ENCODE measurements at places on chromosomes 7 and 10.

DNA sequence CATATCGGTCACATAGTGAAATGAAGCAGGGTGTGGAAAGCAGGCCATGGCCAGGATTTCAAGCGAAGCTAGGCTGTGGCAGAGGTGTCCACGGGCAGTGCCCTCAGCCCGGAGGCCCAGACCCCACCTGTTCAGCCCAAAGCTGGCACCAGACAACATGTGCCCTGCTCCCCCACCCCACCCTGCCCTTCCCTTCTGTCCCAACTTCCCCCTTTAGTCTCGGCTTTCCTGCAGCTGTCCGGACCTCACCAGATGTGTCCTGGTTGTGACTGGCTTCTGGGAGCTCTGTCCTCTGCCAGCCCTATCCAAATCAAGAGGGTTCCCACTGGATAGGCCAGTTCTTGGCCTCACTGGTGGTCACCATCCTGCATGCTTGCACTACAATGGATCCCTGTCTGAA lies 37.3 kb downstream of the ADAM12 start:
- H3K27ac ChIP-seq: no peak overlapping the region
- no peak for DNase-seq
- no peak overlapping the region for H3K4me3 ChIP-seq
- no peaks in the 10 kb centered on the region for H3K27me3 ChIP-seq

DNA sequence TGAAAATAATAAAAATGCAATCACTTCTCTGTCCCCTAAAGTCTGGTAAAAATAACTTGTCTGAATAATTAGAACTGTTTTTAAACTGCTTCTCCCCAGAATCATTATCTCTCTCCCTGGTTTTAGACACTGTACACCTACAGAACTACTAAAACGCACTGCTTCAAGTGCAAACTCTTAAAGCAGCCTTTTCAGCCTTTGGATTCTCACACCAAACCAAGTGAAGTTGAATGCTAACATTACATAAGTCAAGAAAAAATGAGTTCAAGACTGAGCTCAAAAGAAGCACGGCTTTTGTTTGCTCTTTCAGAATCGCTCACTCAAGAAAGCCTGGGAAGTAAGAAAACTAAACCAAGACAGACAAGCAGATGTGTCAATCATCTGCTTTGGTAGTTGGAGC lies 188.8 kb downstream of the LSM5 start:
- H3K4me1 ChIP-seq: no peaks in the 10 kb centered on the region
- H3K27me3 ChIP-seq: peaks cover 23% of the 10 kb centered on the region
- no peak overlapping the region for H3K4me3 ChIP-seq
- no peak for DNase-seq
- H3K27ac ChIP-seq: no peak overlapping the region

DNA sequence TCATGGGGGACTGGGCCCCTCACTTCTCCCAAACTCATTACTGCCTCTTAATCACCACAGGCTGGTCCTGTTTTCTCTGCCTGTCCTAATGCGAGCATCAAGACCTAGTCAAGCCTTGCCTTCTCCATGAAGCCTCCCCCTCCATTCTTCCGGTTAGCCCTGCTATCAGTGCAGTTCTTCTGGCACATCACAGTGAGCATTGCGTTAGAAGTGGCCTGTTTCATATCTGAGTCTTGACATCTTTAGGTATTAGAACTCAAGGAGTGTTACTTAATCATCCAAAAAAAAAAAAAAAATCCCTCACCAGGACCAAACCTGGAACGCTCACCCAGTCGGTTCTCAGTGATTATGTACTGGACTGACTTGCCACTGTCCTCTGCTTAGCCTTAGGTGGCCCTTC lies 17.4 kb downstream of the SNX10 start:
- no peaks in the 10 kb centered on the region for H3K36me3 ChIP-seq
- no peak overlapping the region for H3K27ac ChIP-seq
- no peaks in the 10 kb centered on the region for H3K4me1 ChIP-seq
- DNase-seq: no peak

DNA sequence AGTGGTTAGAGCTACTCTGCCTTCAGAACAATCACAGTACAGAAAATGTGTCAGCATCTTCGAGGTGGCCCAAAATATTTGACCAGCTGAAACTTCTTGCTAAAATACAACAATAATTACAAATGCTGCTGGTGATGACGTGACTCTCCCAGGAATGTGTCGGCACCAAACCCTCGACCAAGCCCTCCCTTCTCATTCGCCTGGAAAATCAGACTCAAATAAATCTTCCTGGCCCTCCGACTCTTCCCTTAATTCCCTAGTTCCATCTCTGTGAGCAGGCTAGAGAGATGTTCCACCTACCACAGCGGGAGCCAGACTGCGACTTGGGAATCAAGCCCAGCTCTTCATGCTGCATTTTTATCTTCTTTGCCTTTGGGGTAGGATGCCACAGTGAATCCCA lies 4.1 kb downstream of the PRSS2 start:
- no peak overlapping the region for H3K27ac ChIP-seq
- no peaks in the 10 kb centered on the region for H3K27me3 ChIP-seq
- H3K4me1 ChIP-seq: no peaks in the 10 kb centered on the region

GRCh38 chr10:52050429-52051047 lies 263.5 kb upstream of the DKK1 start:
- H3K4me3 ChIP-seq: no peak overlapping the region
- no peaks in the 10 kb centered on the region for H3K36me3 ChIP-seq
- DNase-seq: no peak
- H3K4me1 ChIP-seq: peaks cover 16% of the 10 kb centered on the region
- no peak overlapping the region for H3K27ac ChIP-seq
- H3K27me3 ChIP-seq: no peaks in the 10 kb centered on the region

GRCh38 chr10:129758207-129759021 lies 205.7 kb downstream of the EBF3 start:
- H3K36me3 ChIP-seq: no peaks in the 10 kb centered on the region
- no peak for DNase-seq
- H3K4me1 ChIP-seq: peaks cover 12% of the 10 kb centered on the region
- H3K27me3 ChIP-seq: no peaks in the 10 kb centered on the region
- H3K27ac ChIP-seq: no peak overlapping the region
- H3K4me3 ChIP-seq: no peak overlapping the region

- peaks cover 61% of the 10 kb centered on the region for H3K4me1 ChIP-seq
- H3K4me3 ChIP-seq: no peak overlapping the region
- DNase-seq: peak; percentile 62
- H3K27me3 ChIP-seq: no peaks in the 10 kb centered on the region
- no peaks in the 10 kb centered on the region for H3K36me3 ChIP-seq
- H3K27ac ChIP-seq: peak overlapping the region; percentile 73
Observed at GRCh38 chr10:70481831-70482530, 3.4 kb downstream of the PALD1 start.

DNA sequence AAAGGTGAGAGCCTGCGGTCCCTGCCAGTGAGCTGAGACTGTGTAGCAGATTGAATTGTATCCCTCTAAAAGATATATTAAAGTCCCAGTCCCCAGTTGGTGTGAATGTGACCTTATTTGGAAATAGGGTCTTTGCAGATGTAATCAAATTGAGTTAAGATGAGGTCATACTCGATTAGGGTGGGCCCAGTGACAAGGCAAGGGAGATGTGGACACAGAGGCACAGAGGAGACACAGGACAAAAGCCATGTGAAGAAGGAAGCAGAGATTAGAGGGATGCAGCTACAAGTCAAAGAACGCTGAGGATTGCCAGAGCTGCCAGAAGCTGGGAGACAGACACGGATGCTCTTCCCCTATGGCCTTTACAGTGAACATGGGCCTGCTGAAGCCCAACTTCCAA lies 104.3 kb downstream of the CLEC2L start:
- H3K27ac ChIP-seq: no peak overlapping the region
- no peak overlapping the region for H3K4me3 ChIP-seq

- no peak overlapping the region for H3K4me3 ChIP-seq
- H3K27ac ChIP-seq: no peak overlapping the region
- H3K4me1 ChIP-seq: peaks cover 4% of the 10 kb centered on the region
- DNase-seq: peak; percentile 31
- no peaks in the 10 kb centered on the region for H3K27me3 ChIP-seq
- H3K36me3 ChIP-seq: no peaks in the 10 kb centered on the region
Observed at GRCh38 chr7:132145466-132145865, 430.8 kb downstream of the PLXNA4 start.

- no peaks in the 10 kb centered on the region for H3K36me3 ChIP-seq
- no peak for DNase-seq
- H3K27me3 ChIP-seq: no peaks in the 10 kb centered on the region
- no peak overlapping the region for H3K4me3 ChIP-seq
- H3K27ac ChIP-seq: no peak overlapping the region
- no peaks in the 10 kb centered on the region for H3K4me1 ChIP-seq
Observed at GRCh38 chr7:146176860-146177259, 60.3 kb downstream of the CNTNAP2 start.

GRCh38 chr7:157432541-157432956 lies 95.7 kb downstream of the DNAJB6 start:
- H3K27me3 ChIP-seq: no peaks in the 10 kb centered on the region
- DNase-seq: no peak
- H3K4me1 ChIP-seq: no peaks in the 10 kb centered on the region
- H3K27ac ChIP-seq: no peak overlapping the region
- H3K4me3 ChIP-seq: no peak overlapping the region
